A549 (cell line): ENCODE measurements at places on chromosomes 11 and 22. TPM values are rescaled to one million over a fixed set of nuclear protein-coding genes. Genes with fewer than 3 reads are reported as not detected.

DNA sequence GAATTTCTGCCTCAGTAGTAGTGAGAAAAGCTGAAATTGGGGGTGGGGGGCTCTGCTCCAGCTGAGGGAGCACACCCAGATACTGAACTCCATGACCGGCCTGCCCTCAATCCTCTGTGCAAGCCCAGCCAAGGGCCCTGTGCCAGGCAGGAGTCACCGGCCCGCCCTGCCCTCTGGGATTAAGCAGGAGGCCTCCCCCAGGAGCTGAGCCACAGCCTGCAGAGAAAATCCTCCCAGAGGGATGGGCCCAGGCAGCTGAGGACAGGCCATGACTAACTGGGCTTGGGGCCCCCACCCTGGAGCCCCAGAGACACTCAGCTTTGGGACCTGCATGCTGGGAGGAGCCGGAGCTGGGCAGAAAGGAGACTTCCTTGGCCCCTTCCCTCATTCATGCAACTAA, 48.8 kb downstream of the MN1 start:
- no peak for DNase-seq

DNA sequence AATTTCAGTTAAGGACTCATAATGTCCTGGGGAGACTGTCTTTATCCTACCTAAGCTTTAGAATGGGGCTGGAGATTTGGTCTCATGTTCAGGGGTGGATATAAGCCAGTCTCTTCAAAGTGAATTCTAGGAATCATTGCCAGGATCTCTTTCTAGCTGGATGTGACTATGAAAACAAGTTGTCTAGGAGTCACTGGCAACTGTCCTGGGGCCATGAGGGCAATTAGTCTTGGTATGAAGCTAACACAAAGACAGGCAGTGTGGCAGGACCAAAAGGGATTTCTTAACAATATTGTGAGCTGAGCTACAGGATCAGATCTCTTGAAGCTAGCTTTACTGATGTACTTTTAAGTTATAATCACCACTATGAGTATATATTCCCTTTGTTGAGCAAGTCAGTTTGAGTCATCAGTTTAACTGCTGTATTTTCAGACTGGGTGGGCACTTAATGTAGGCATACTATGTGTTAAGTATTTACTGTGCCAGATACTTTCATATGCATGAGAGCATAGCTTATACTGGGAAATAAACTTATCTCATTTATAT, 390.0 kb upstream of the CCDC90B start:
- DNase-seq, result no peak

The SCT gene
- polyA plus RNA-seq, result not detected in 3 replicates

GRCh38 chr11:84686716-84687115, 940.4 kb downstream of the DLG2 start:
- no peak for DNase-seq

The OTOG gene
- polyA plus RNA-seq, result not detected in 3 replicates

GRCh38 chr22:25546751-25547150, 17.7 kb upstream of the GRK3 start:
- DNase-seq, result no peak

GRCh38 chr11:35352077-35352888, 67.1 kb downstream of the SLC1A2 start:
- DNase-seq, result no peak

DNA sequence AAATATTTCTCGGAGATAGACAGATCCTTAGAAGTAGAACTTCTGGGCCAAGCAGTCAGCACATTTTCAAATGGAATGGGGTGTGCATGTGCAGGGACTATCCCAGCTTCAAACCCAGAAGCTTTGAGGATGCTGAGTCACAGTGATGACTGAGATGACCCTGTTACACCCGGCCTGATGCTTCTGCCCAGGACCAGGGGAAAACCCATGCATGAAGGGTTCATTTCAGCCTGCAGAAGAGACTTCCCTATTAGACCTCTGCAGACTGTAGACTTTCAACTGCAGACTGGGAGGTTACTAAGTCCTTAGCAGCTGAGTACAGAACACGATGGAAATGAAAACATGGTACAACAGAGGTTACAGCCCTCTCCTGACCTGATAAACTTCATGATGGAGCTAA, 3.6 kb upstream of the OR2AT4 start:
- peak; percentile 52 for DNase-seq

DNA sequence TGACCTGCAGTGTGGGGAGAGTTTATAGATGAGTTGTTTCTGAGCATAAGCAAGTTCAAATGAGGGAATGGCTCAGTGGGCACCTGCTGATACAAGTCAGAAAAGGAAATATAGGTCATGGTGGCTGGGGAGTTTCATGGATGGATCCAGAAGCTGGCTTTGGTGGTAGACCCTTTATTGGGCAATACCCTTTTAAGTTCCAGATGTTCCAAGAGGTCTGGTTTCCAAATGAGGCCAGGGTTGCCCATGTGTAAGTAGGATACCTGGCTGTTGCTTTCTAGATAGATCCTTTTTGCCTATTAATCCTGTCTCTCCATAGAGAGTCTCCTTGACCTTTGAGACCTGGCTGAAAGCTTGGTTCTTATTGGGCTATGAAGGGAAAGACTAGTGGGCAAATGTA, 2.2 kb downstream of the STIM1 start:
- no peak for DNase-seq

DNA sequence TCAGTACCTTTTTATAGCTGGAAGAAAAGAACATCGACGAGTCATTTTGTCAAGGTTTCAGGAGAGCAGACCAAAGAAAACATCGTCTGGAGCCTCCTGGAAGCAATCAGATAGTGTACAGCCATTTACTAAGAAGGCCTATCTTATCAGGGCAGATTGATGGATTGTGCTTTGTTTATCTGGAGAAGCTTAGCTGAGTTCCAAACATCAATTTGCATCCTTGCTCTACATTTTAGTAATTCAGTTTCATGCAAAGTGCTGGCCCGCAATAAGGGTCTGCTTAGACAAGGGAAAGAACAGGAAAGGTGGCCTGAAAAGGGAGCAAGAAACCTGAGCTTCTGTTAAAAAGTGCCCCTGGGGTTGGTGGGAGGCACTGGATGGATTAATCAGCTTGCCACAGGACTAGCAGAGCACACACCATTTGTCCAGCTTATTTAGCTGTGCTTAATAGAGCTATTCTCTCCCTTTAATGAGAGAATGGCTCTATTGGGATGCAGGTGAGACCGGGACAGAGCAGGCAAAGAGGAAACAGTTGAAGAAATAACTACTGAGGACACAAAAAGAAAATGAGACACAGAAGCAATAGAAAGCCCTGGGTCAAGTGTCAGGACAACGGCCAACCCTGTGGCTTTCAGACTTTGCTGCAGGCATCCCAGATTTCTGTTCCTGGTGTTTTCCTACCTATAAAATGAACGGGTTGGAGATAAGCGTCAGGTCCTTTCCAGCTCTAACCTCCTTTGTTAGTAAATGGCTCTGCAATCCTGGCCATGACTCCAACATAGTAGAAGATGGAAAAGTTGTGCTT, 122.1 kb upstream of the TTC12 start:
- DNase-seq, result no peak

The GSC2 gene
- polyA plus RNA-seq, result not detected in 3 replicates

DNA sequence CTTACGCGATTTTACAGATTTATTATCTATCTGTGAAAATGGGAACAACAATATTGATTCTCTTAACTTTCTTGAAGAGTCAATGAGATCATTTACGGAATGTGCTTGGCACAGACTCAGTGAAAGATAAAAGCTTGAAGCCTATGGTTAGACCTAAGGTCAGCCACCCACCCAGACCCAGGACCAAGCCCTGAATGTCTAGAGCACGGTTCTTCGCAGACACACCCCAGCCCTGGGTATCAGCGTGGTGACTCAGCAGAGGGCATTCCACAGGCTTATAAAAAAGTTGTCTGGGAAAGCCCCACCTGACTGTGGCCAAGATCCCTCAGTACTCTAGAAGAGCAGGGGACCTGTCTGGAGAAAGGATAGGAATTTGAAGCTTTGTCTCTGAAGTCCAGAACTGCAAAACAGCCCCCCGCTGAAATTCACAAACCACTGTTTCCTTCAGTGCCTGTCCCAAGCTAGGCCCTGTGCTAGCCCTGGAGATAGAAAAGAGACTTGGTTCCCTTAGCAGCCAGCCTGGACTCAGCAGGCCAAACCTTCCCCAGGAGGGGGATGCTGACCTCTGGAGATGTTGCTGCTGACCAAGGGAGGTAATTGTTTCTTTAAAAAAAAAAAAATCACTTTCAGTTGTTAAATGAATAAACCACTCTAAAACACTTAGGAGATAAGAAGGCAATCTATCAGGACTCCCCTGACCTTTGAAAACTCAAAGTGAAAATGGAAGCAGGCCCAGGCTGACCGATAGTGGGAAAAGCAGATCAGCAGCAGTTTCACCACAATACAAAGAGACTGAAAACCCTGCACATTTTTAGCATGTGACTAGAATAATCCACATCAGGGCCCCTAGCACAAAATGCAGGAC, 114.0 kb downstream of the ABTB2 start:
- DNase-seq, result peak; percentile 94

DNA sequence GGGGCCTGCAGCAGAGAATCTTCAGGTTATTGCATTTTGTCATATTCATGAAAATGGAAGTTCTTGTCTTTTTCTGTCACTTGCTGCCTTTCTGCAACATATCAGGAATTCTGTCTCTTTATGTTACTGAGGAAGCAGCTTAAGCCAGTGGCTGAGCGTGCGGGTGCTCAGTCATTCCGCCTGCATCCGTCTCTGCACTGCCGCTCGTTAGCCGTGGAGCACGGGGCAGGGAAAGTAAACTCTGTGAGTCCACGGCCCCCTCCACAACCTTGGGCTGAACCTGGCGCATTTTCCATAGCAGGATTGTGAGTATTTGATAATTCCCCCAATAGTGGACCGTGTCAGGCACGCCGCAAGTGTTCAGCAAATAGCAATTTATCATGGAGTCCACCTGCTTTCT, 1007.7 kb downstream of the BRD1 start:
- no peak for DNase-seq

DNA sequence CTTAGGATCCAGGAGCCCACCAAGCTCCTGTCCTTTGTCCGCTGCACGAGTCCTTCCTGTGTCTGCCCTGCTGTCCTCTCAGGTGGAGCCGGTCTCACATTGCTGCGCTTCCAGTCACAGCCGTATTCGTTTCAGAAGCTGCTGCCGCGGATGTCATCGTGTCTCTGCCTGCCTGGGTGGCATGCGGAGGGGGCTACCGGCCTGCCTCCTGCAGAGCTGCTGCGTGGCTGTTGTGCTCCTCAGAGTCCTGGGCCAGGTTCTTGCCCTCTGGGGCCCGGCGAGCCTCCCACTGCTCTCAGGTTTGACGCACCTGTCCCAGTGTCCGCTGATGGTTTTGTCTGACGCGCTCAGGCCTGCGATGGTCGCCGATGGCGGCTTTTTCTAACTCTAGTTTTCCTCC, 254.2 kb downstream of the TBC1D22A start:
- no peak for DNase-seq

DNA sequence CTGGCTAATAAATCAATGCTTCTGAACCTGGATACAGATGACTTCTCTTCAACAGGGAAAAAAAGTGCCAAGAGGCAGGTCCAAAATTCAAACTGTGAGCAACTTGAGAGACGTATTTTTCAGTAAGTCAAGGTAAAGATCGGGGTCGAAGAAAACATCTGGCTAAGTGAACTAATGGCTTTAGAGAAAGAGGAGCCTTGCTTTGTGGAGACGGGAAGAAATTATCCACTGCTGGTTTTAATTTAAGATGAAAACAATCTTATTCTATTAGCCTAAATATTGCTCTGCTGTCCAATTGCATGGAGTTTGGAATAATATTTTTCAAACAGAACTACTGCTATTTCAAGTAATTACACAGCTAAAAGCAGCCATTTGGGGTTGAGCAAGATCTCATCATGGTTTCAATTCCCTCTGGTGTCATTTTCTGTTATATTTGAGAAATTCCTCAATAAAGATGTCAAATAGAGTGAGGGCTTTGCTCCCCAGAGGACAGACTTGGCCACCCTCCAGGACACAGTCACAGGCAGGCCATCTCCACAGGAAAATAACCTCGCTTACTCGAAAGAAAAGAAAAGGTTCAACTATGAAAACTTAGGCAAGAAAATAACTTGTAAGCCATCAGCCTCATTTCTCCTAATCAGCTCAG, 29.8 kb downstream of the SCUBE1 start:
- no peak for DNase-seq

The CASP5 gene
- not detected in 3 replicates for polyA plus RNA-seq

DNA sequence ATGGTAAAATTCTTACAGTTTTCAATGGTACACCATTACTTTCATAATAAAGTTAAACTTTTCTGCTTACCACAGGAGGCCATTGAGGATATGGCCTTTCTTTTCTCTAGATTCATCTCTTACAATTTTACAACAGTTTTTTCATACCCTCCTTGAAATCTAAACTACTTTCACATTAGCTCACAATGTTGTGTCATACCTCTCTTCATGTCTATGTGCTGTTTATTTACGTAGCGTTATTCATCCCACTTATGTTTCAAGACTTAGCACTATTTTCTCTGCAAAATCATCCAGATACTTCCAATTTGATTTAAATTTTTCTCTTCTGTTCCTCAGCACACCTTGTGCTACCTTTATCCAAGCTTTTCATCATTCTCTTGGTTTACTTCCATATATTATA, 123.3 kb downstream of the METTL15 start:
- DNase-seq, result no peak

GRCh38 chr11:126510621-126511370, 155.3 kb downstream of the ST3GAL4 start:
- no peak for DNase-seq

DNA sequence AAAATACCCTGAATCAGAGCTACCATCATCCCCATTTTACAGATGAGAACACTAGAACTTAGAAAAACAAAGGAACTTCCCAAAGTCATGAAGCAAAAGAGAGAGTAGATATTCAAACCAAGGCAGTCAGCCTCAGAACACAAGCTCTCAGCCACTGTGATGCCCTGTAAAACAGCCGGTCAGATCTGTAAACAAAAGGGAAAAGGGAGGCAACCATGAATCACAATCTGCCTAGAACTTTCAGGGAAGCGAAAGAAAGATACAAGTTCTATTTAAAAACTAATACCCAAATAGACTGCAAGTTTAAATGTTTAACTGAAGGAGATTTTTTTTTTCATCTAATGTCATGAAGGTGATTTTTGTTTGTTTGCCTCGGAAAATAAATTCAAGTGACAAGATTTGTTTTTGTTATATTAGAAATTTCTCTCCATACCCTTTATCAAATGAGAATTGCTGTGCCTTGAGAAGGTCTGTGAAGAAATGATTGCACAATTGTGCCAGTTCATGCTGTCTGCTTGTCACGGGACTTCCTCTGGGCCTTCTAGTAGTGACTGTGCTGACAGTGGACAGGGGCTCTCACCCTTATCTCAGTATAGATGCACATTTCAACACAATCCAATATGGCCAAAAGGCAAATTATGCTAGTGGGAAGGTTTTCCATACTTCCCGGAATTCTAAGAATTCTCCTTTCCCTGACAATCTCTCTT, 11.7 kb downstream of the SAA1 start:
- no peak for DNase-seq

GRCh38 chr11:1039481-1040427, 3.2 kb upstream of the MUC6 start:
- no peak for DNase-seq

- no peak for DNase-seq
These were observed 3.7 kb downstream of the TMEM123 start for GRCh38 chr11:102448869-102449224.

GRCh38 chr22:31683181-31684105, 21.4 kb upstream of the PISD start:
- no peak for DNase-seq

The C11orf87 gene
- 0.01 TPM in 2 of 3 replicates, not detected in the other for polyA plus RNA-seq

- DNase-seq, result no peak
These were observed 103.5 kb downstream of the LDLRAD3 start for GRCh38 chr11:36047344-36047743.

GRCh38 chr11:79461666-79462645, 21.1 kb upstream of the TENM4 start:
- DNase-seq, result no peak

The TMEM191B gene
- polyA plus RNA-seq, result 0.53 to 0.70 TPM (median 0.67 TPM) in 3 replicates
